T-helper 1 cell (primary cell): ENCODE measurements at places on chromosomes 12 and 14.
A peak's percentile ranks its signal among the peaks of the same experiment; 100 is the strongest.

GRCh38 chr12:3421191-3421978 is 69.6 kb upstream of the PRMT8 start:
- no peak for DNase-seq

DNA sequence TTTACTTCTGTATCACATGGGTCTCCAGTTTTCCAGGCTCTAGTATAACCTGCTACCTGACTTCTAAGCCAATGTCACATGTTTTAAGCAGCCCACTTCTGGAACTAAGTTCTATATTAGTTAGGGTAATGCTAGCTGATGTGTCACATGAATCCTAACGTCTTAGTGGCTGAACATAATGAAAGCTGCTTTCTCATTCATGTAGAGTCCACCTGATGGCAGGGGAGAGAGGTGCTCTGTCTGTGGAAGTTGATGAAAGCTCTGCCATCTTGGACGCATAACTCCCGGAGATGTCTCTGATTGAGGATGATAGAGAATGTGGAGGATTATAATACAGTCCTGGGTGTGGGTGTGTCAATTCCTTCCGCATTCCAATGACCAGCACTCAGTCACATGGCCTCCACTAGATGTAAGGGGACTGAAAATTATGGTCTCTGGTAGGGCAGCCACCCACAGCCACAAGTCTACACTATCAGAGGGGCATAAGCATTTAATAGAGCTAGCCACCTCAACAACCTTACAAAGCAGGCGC is 234.4 kb upstream of the CRY1 start:
- DNase-seq: no peak

DNA sequence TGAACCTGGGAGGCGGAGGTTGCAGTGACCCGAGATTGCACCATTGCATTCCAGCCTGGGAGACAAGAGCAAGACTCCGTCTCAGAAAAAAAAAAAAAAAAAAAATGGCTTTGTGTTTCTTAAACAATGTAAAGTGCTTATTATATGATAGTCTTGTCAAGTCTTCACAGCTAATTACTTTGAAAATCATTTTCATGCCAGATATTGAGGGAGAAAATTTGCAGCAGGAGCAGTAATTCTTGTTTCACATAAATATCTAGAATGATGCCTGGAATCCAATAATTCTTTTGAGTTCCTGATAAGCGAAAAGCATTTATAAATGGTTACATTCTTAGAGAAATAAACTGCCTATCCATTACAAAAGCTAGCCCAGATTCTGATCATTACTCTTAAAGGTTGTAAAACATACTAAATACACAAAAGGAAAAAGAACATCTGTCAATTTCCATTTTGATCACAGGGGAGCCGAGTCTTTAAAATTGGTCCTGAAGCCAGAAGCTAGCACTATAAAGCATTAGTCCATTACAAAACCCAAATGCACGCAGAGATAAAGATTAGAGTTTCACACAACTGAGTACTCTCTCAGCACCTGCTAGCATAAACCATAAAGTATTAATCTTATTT is 50.3 kb downstream of the IFT81 start:
- DNase-seq: no peak

GRCh38 chr12:5514545-5514944 is 82.6 kb downstream of the NTF3 start:
- DNase-seq: no peak

DNA sequence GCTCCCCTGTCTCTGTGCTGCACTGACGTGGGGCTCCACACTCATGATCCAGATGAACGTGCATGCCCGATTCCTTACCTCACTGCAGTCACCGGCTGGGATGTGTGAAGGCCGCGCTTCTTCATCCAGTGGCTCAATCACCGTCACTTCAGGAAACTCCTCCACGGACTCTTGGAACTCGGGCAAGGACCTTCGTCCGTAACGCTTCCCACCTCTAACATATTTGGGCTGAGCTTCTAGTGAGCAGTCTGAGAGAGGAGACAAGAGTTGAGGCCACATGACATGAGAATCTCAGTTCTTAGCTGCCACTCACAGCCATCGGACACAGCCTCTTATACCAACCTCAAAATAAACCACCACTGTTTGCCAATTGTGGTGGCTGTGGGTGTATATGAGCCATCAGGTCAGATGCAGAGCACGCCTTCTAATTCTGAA is 38.3 kb downstream of the NIN start:
- DNase-seq: no peak

DNA sequence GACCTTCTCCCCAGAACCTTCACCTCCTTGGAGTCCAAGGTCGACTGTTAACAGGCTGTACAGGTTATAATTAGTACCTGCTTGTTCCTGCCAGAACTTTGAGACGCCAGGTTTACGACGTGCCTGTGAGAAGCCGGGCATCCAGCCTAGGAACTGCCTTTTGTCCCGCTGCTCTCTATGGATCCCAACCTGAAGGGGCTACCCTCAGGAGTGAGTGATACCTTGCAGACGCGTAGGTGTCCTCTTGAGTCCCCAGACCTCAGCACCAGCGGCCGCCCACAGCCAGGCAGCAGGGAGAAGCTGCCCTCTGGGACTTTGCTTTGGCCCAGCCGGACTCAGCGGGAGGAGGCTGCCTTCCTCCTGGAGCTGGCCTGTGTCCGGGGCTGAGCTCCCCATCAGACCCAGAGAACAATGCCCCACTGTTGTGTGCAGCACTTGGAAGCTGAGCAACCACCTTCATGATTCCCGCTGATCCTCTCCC is 16.2 kb downstream of the SYNE3 start:
- no peak for DNase-seq

DNA sequence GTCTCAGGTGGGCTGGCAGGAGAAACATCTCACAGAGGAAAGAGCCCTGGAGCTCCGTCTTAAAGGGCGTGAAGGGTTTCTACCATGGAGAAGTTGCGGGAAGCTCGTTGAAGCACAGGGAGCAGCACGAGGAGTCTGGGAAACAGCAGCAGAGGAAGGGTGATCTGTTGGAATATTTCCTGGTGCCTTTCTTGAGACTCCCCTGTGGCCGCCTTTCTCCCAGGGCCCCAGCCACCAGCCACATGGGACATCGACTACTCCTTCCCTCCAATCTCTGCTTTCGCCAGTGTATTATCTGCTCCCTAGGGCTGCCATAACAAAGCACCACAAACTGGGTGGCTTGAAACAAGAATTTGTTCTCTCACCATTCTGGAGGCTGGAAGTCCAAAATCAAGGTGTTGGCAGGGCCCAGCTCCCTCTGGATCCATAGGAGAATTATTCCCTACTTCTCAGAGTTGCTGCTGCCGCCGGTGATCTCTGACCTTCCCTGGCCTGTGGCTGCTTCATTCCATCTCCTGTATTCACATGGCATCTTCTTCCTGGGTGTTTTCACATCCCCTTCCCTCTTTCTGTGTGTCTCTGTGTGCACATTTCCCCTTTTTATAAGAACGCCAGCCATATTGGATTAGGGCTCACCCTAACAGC is 152.8 kb upstream of the GSC start:
- DNase-seq: no peak

DNA sequence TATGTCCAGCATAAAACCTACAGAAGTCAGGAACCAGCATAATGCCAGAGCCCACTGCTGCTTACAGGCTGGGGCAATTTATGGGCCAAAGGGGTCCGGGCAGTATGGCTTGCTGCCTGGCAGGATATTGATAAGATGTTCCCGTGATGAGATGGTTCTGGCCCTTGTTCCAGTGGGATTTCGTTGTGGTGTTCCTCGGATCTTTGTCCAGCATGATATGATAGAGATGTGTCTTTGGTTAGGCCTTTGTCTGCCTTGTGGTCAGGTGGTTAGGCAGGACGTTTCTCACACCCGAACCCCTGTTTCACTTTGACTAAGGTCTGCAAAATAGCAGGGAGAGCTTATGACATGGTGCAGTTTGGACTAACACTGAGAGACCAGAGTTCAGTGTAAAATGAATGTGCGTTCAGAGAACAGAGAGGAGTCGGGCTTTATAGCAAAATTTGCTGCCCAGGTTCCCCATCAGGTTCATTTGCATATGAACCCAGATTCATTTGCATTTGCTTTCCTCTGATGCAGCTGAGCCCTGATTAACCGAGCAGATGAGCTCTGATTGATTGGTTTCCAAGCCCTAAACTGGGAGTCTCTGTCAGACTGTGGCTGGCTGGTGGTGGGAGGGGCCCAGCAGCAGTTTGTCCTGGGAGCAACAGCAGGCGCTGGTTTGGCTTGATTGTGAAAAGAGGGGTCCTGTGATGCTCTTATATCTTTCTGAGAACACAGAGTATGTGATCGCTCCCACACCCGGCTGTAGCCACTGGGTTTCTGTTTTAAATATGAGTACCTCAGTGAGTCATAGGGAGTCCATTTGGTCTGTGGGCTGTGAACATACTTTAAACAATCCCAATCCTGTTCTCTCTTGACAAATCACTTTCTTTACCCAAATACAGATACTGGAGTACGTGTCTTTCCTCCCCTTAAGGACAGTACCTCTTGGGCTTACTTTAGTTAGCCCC is 156.3 kb upstream of the PZP start:
- peak; percentile 89 for DNase-seq

DNA sequence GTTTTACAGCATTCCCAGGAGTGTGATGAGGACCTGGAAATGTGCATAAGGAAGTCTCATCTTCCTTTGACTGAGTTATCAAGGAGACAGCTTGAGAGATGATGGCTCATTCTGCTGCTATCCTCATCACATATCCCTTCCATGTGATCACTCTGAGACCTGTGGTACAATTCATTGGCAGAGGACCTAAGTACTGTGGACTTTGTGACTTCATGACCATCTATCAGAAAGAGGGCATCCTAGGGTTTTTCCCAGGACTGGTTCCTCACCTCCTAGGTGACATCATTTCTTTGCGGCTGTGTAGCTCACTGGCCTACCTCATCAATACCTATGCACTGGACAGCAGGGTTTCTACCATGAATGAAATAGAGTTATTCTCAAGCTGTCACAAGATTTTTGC is 172.1 kb upstream of the PLEKHG7 start:
- DNase-seq: no peak

- DNase-seq: no peak
Observed at GRCh38 chr12:17793854-17794253, 296.1 kb downstream of the RERGL start.

DNA sequence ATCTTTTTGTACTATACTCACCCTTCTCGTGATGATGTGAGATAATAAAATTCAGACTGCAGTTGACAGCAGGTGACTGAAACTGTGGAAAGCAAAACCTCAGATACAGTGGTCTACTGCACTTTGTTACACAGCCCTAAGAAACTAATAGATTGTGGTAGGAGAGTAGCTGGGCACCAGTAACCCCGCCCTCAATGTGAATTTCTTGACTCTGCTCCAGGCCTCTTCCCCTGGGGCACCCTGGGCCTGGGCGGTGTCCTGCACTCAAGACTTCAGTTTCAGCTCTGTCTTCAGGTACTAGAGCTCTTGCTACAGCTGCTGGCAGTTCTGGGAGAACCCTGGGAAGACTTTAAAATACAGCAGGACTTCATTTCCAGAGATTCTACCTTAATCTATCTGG is 197.6 kb upstream of the AVPR1A start:
- DNase-seq: no peak

GRCh38 chr14:64005822-64006221 is 153.0 kb downstream of the SYNE2 start:
- DNase-seq: no peak

- no peak for DNase-seq
Observed at GRCh38 chr12:7678744-7679143, 13.0 kb upstream of the APOBEC1 start.

DNA sequence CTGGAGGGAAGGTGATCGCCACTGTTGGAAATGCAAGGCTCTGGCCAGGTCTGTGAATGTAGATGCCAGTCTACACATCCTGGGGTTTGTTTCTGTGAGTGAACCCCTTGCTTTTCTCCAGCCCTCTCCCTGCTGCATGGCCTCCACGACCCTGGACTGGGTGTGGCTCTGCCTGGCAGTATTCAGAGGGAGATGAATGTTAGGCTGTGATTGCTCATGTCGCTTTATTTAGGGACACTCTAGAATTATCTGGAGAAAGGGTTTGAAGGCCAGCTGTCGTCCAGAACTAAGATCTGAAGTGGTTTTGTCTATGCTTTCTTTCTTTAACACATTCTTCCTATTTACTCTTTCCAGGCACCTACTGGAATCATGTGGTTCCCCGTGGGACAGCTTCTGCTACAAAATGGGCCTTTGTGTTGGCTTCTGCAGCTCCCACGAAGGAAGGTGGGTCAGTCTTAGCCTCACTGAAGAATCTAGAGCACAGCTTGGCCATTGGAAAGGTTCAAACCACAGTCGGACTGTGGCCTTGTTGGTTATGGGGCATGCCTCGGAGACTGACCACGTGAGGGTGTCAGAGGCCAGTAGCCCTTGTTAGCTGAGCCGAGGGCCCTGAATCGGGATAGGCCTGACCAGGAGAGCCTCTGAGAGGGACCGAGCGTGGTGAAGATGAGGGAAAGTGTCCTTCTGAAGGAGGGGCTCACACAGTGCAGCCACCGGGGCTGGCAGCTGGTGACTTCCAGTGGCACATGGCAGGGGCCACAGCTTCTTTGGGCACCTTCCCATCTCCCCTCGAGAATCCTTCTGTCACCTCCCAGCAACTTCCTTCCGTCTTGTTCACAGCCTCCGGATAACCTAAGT is 59.1 kb downstream of the ANKRD9 start:
- DNase-seq: no peak

DNA sequence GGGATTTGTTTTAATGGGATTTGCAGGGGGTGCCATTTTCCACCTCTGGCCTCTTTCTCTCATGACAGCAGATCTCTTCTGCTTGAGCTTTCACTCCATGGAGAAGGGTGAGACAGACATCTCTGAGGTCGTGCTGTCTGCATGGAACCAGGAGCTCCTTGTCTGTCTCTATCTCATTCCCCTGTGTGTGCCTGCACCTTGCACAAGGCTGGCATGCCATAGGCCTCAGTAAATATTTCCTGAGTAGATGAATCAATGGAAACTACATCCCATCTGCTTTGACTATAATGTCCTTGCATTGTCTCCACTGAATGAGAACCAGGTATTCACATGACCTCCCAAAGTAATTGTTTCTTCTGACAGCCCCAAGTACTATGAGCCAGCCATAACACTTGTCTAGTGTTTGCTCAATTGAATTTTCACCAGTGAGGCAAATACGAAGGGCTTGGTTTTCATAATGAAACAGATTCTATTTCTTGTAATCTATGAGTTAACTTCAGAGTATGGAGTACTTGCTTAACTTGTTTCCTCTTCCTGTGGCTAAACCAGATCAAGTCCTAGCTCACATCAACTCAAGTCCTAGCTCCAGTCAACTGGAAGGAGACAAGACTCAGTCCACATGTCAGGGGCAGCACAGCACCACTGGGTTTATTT is 32.3 kb downstream of the KCNK13 start:
- no peak for DNase-seq
